NCI-H748 treated with DMSO at 0.1 percent for 48 hours (cell line): ENCODE measurements at places on chromosomes 6 and 20.

- DNase-seq: no peak
These were observed 154.5 kb downstream of the CFAP61 start for GRCh38 chr20:20206788-20207187.

DNA sequence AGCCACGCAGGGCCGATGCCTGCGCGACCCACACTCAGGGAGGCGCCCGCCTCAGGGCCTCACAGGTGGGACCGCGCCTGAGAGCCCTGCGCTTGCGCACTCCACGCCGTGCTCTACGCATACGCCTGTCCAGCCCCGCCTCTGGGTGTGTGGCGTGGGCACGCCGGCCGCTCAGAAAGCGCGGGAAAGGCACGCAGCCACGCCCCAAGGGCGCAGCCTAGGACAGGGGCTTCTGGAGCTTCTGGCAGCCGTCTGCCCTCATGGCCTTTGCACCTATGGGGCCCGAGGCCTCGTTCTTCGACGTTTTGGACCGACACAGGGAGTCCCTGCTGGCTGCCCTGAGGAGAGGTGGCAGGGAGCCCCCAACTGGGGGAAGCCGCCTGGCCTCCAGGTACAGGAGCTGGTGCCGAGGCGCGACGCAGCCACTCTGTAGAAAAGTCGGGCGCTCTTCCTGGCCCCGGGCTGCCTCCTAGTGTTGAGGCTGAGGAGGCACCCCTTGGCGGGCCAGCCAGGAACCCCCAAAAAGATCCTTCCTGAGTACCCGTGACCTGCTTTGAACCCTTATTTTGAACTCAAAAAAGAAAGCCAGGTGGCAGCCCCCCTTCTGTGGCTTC lies at the start of gene SPO11:
SPO11 (plus strand) TSS at position 196 of the 614 bp plus-strand sequence; CDS start at position 261, 65 bp downstream.
- DNase-seq: no peak

DNA sequence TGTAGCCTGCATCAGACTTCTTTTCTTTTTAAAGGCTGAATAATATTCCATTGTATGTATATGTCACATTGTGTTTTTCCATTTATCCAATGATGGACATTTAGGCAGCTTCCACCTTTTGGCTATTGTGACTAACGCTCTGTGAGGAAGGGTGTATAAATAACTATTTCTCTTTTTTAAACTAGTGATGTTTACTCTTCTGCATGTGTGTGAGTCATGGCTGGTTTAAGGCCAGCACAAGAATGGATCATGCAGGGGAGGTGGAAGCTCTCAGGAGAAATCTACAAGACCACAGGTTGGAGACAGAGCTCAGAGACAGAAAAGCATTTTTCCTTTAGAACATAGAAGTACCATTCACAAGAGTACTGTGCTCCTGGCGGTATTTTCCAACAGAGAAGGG lies 307.2 kb downstream of the SOX4 start:
- no peak for DNase-seq

- no peak for DNase-seq
These were observed 286.2 kb downstream of the THBS2 start for GRCh38 chr6:168967281-168967925.

DNA sequence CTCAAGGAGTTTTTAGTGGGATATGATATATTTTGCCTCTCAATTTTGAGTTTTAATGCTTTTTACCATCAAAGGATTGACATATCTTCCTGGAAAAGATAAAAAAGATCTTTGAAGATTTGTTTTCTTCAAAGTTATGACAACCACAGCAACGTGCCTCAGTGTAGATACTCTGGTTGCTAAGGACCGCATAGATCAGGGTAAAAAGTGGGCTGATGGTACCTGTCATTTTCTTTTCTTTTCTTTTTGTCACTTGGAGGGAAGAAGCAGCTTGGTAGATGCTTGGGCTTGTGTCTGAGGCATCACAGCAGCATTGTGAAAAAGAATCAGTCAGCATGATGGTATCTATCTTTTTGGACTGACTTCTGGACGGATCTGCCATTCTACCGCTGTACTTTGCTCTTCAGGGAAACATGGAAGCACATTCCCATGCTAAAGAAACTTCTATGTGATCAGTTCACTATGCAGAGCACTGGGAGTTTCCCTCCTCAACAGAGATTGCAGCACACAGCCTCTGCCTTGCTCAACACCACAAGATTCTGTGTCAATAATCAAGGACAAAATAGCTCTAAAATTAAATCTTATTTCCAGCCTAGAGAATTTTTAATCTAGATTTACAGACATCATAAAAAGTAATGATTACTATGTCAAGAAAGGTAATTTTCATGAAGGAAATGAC lies 54.8 kb upstream of the SGK1 start:
- DNase-seq: no peak

DNA sequence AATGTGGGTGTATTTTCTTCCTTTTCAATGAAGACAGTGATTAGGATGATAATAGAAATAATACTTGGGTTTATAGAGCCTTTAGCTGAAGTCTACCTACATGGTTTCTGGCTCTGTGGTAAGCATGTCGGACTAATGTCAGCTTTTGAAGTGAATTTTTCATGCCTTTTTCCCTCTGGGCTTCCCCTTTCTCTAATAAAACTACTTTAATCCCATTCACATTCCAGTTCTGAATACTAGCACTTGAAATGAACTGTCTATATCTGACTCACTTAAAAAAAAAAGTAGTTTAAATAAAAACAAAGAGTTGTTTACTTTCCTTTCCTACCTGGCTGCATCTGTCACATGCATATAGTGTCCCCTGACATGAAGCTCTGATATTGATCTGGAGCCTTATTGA lies 545.9 kb upstream of the FLRT3 start:
- DNase-seq: no peak

DNA sequence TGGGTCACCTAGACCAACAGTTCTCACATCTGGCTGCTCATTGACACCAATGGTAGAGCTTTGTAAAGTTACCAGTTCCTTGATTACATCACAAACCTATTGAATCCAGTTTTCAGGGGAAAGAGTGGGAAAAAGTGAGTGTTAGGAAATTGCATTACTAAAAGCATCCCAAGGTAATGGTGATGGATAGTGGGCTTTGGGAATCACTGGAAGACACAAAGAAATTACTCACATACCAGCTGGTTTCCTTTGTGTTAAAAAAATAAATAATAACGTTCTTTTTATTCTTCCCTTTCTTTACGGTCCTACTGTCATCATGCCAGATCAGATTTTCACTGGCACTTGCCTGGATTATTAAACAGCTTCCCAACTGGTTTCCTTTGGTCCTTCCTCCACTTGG lies 370.7 kb downstream of the RFPL4B start:
- DNase-seq: no peak

- no peak for DNase-seq
These were observed 8.3 kb downstream of the PM20D2 start for GRCh38 chr6:89154131-89154530.

DNA sequence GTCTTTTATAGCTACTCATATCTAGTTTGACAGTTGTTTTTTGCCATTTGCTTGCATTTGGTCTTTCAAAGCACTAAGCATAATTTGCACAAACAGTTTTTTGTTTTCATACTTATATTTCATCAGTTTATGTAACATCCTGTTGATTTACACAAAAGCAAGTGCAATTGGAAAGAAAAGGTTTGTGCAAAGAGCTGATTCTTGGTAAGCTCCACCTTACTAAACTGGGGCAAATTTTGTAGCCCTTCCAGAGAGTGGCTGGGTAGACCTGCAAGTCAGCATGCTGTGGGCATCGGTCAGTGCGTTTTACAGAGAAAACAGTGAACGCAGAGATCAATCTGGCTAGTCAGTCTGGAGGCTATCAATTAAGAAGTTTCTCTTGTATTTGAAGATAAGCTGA lies 34.5 kb downstream of the TXLNB start:
- DNase-seq: no peak

DNA sequence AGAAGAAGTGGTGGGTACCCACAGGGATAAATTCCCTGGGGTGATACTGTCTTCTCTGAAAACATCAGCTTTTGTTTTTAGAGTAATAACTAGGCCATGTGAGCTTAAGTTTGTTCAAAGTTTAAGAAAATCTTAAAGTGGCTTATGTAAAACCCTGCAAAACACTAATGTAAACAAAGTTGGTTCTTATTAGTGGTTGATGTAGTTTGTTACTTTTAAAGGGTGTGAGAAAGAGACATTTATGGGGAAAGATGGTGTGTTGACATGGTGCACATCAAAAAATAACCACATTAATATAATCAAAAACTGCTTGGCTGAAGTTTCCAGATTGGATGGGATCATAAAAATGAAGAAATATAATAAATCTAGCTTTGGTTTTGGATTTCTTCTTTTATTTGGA lies 119.9 kb downstream of the LAMP5 start:
- DNase-seq: no peak

GRCh38 chr20:50136822-50137599 lies 16.5 kb downstream of the PEDS1 start:
- no peak for DNase-seq
